ENCODE measurements at places on chromosomes 4 and X. TPM values are rescaled to one million over a fixed set of nuclear protein-coding genes. Genes with fewer than 3 reads are reported as not detected.

Gene SSX4
- not detected for total RNA-seq

Gene APELA
- not detected for total RNA-seq

Gene MAP7D2
- 0.19 TPM for total RNA-seq

Gene LEF1
- 0.16 TPM for total RNA-seq

Gene IL2
- not detected for total RNA-seq

Gene ARHGAP6
- total RNA-seq: 0.06 TPM

Gene DSPP
- not detected for total RNA-seq

Gene P2RY4
- total RNA-seq: 0.06 TPM

Gene FGF5
- 0.25 TPM for total RNA-seq

Gene NPY2R
- total RNA-seq: 0.13 TPM

Gene RNF128
- 0.06 TPM for total RNA-seq

Gene GSX2
- total RNA-seq: not detected

Gene FGD1
- 2.1 TPM for total RNA-seq

Gene TRIM75
- total RNA-seq: not detected

Gene GAB3
- 13.9 TPM for total RNA-seq

Gene RBM10
- total RNA-seq: 51.5 TPM

Gene SLC6A14
- not detected for total RNA-seq

Gene ERCC6L
- total RNA-seq: 3.1 TPM

Gene NUDT10
- total RNA-seq: 0.13 TPM

Gene FABP2
- not detected for total RNA-seq

Gene ITM2A
- 191 TPM for total RNA-seq

Gene PFKFB1
- not detected for total RNA-seq

Gene NHS
- total RNA-seq: under 0.01 TPM

Gene CD99L2
- total RNA-seq: 35.8 TPM

Gene USP17L17
- total RNA-seq: not detected

Gene MCUB
- 42.9 TPM for total RNA-seq

Gene NXF2
- not detected for total RNA-seq

Gene PTTG2
- 0.16 TPM for total RNA-seq

Gene EMD
- total RNA-seq: 18.8 TPM

Gene ZNF711
- total RNA-seq: 0.16 TPM

Gene PLRG1
- 111 TPM for total RNA-seq

Gene FAT4
- 31.2 TPM for total RNA-seq

Gene CCKAR
- total RNA-seq: not detected

Gene PIR
- total RNA-seq: 81.3 TPM

Gene FAM47E
- 0.38 TPM for total RNA-seq

Gene BBS7
- total RNA-seq: 14.5 TPM

Gene KLB
- 0.06 TPM for total RNA-seq

Gene CT83
- not detected for total RNA-seq

Gene GPRASP1
- total RNA-seq: 0.65 TPM

Gene NUP62CL
- total RNA-seq: 0.06 TPM

Gene OTUD6A
- not detected for total RNA-seq

Gene GLRA2
- not detected for total RNA-seq

Gene MTMR1
- 18.4 TPM for total RNA-seq

Gene CXCL9
- total RNA-seq: not detected

Gene VCX3B
- not detected for total RNA-seq

Gene PDS5A
- total RNA-seq: 90.4 TPM

Gene IL3RA
- 47.8 TPM for total RNA-seq

Gene CXorf65
- not detected for total RNA-seq
